Skin of body (tissue), 3 donors: ENCODE measurements at places on chromosomes 16 and 17. TPM values are rescaled to one million over a fixed set of nuclear protein-coding genes. Genes with fewer than 3 reads are reported as not detected.
A peak's percentile ranks its signal among the peaks of the same experiment; 100 is the strongest.

GRCh38 chr17:8101721-8102120 lies 14.2 kb upstream of the ALOX12B start:
- DNase-seq, result no peak

GRCh38 chr17:19457046-19457445 lies 46.0 kb downstream of the RNF112 start:
- no peak for DNase-seq

GRCh38 chr17:66514227-66514806 lies 211.9 kb downstream of the PRKCA start:
- DNase-seq, result no peak

GRCh38 chr17:68599091-68599490 lies 2.1 kb downstream of the FAM20A start:
- peak; percentile 76 for DNase-seq

- DNase-seq, result no peak
Measured at GRCh38 chr16:77332792-77333191, 102.0 kb downstream of the ADAMTS18 start.

DNA sequence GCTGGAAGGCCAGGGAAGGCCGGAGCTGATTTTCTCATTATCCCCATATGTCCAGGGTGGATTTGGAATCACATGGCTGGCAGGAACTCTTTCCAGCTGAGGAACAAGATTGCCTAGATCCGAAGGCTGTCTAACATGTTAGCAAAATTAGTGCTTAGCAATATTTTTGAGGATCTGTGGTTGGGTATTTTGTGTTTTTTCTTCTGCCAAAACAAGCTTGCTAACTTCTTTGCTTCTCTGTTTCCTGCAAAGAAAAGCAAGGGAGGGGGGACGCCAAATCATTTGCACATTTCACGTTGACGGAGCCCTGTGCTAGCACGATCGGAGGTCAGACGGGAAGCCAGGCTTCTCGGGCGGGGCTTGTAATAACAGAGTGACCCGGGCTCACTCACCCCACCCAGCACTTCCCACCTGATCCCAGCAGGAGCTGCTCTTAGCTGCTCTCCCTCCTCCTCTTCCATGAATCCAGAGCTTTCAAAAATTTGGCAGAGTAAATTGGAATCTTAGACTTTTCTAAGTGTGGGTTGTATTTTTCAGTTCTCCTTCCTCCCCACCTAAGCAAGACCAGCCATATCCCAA lies 33.3 kb upstream of the FOXF1 start:
- DNase-seq, result peak; percentile 37

AIPL1 gene
- total RNA-seq, result 0.10 TPM

DNA sequence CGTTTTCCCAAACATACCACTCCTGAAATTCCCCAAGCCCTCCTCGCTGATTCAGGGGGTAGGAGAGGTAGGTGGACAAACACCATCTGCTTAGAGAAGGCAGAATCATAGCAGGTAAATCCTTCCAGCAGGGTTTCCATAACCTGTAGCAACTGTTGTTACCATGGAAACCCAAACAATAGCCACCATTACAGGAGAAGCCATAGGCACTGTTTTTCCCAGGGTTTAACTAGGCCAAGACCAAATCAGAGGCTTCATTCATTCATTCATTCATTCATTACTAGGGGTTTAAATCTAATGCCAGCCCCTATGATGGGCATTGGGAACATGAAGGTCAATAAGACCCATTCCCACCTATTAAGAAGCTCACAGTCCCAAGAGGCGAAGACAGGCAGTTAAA lies 25.5 kb upstream of the CIITA start:
- DNase-seq, result no peak

GRCh38 chr17:69551212-69552010 lies 136.9 kb downstream of the MAP2K6 start:
- DNase-seq, result no peak

GRCh38 chr16:65919145-65919985 lies 447.1 kb upstream of the CDH5 start:
- DNase-seq, result no peak

TLCD1 gene
- 1.9 TPM for total RNA-seq

SLFN12 gene
- 11.1 TPM for total RNA-seq

KRTAP16-1 gene
- 4.5 TPM for total RNA-seq

DNA sequence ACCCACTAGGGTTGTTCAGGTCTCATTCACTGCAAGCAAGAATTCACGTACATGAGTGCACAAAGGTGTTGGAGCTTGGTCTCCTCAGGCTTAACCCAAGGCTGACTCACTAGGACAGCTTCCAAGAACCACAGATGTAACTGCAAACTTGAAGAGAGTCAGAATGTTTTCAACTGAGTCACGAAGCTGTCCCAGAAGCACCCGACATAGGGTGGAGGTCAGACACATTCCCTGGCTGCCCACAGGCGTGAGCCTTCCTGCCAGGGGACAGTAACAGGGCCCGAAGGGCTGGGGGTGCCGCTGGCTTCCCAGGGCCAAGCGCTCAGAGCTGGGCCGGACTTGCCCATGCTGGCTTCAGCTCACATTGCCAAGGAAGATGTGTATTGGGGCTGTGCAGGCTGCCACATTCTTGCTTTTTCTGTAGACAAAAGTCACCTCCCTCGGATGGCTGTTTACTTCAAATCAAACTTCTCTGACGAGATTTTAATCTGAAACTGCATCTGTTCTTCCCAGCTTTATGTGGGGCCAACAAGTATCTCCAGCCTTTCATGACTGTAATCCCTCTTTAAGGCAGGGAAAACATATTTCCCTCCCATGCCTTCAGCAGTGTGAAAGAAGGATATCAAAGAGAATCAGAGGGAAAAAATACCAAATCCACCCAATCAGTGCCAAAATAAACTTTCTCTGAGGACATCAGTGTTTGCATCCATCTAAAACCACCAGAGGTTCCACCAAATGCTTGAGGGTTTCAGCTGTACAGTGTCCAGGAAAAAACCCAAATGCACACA lies 14.3 kb downstream of the CMTM3 start:
- no peak for DNase-seq

TRAPPC1 gene
- total RNA-seq, result 26.0 TPM

GRCh38 chr16:68369168-68369567 lies 58.3 kb downstream of the PRMT7 start:
- no peak for DNase-seq

GALR2 gene
- not detected for total RNA-seq

OR3A2 gene
- total RNA-seq, result 0.30 TPM

GRCh38 chr17:20979792-20980083 lies 63.1 kb downstream of the USP22 start:
- DNase-seq, result no peak

DNA sequence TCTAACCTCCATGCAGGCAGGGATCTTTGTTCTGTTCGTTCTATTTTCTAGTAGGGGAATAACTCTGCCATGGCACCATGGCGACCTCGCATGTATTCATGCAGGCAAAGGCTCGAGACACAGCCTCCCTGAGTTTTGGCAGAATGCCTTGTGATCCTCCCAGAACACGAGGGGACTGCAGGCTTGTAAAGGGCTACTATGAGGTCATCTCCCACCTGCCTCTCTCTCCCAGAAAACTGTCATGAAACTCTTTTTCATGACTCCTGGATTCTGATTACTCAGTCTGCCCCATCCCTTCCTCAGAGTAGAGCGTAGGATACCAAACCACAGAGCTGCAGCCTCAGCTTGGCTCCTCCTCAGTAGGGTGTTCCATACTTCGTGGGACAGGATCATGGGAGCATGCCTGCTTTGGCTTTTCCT lies 64.3 kb downstream of the IGF2BP1 start:
- no peak for DNase-seq
